ENCODE measurements at places on chromosomes 7 and 10. TPM values are rescaled to one million over a fixed set of nuclear protein-coding genes. Genes with fewer than 3 reads are reported as not detected.

Gene INHBA
- total RNA-seq = 0.06 TPM

Gene SFRP5
- total RNA-seq = not detected

Gene AMZ1
- not detected for total RNA-seq

Gene NUTM2D
- 1.6 TPM for total RNA-seq

Gene PRSS37
- not detected for total RNA-seq

Gene OR2A1
- total RNA-seq = not detected

Gene VAX1
- not detected for total RNA-seq

Gene OR9A2
- not detected for total RNA-seq

Gene NCAPG2
- 90.9 TPM for total RNA-seq

All from activated CD8-positive, alpha-beta memory T cell treated with anti-CD3 and anti-CD28 coated beads for 36 hours (primary cell).